ENCODE measurements at places on chromosomes 2 and 18.
A peak's percentile ranks its signal among the peaks of the same experiment; 100 is the strongest.

DNA sequence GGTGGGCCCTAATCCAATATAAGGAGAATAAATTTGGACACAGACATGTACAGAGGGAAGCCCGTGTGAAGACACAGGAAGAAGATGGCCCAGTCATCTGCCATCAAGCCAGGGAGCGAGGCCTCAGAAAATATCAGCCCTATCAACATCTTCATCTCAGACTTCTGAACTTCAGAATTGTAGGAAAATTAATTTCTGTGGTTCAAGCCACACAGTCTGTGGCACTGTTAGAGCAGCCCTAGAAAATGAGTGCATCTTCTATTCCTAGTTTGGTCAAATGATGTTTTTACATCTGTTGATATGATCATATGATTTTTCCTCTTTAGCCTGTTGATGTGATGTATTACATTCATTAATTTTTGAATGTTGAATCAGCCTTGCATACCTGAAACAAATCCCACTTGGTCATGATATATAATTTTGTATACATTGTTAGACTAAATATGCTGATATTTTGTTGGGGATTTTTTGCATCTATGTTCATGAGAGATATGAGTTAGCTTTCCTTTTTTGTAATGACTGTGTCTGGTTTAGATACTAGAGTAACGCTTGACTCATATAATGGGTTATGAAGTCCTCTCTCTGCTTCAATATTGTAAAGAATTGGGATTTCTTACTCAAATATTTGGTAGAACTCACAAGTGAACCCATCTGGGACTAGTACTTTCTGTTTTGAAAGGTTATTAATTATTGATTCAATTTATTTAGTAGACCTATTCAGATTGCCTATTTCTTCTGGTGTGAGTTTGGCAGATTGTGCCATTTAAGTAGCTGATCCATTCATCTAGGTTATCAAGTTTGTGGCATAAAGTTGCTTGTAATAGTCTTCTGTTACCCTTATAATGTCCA, 451.4 kb downstream of the EIPR1 start:
- no peak for DNase-seq

DNA sequence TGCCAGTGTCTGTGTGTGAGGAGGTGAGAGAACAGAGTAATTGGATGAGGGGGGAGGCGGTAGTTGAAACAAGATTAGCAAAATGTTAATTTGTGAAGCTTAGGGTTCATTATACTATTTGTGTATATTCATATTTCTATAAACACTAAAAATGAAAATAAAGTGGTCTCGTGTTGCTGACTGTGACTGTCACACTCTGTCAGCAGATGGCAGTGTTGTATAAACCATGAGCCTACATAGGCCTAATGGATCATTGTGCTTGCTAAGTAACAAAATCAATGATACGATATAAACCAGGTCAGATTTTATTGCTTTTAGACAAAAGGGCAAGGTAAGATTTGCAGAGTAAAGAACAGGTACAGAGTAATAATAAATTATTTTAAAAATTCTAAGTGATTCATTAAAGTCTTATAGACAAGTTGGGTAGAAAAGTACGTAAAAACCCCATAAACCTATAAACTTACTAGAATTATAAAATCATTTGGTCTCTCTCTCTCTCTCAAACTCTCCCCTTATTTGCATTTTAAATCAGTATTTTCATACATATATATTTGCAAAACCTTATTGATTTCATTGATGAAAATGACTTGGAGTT, 182.7 kb downstream of the RPIA start:
- DNase-seq, result no peak

DNA sequence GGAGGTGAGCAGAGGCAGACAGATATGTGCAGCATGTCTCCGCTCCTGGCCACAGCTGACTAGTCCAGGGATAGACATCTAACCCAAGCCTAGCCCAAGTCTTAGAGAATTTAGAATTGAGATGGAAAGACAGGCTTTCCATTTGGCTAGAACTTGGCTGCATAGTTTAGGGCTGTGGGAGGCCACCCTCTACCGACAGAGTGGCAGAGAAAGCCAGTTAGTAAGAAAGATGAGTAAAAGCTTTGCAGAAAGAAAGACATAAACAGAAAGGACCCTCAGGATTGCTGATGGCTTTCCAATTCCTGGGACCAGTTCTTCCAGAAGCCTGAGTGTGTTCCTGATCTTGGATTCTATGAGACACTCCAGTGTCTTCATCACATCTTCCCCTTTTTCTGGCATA, 62.1 kb downstream of the DYM start:
- DNase-seq, result no peak

- no peak for DNase-seq
These were observed 70.8 kb downstream of the SPRED2 start for GRCh38 chr2:65361623-65362022.

- DNase-seq, result no peak
These were observed 74.6 kb downstream of the COL5A2 start for GRCh38 chr2:189104934-189105333.

DNA sequence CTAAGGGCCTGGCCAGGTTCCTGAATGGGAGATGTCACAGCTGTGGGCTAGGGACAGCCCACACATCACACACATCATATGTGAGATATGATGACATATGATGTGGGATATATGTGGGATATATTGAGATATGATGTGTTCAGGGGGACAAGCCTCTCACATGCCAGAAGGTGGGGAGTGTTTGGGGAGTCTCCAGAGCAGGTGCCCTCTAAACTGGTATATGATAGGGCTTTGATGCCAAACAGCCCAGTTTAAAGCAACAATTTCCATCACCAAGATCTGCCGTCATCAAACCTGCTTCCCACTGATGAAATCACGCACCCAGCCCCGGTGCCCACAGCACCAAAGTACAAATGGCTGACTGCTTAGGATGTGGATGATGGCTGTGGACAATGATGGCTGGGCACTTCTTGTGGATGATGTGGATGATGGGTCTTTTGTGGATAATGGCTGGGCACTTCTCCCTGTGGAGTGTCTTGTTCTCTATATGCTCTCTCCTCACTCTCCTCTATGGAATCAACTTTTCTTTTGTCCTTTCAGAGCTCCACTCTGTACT, 50.9 kb downstream of the FBLN7 start:
- no peak for DNase-seq

GRCh38 chr2:65232636-65233035, 5.0 kb downstream of the ACTR2 start:
- peak; percentile 39 for DNase-seq

DNA sequence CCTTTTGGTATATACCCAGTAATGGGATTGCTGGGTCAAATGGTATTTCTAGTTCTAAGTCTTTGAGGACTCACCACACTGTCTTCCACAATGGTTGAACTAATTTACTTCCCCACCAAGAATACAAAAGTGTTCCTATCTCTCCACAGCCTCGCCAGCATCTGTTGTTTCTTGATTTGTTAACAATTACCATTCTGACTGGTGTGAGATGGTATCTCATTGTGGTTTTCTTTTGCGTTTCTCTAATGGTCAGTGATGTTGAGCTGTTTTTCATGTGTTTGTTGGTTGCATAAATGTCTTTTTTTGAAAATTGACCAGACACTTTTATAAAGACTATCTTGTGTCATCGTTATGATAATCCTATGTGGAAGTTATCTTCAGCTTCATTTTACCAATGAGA, 16.0 kb upstream of the ATP8B1 start:
- no peak for DNase-seq

DNA sequence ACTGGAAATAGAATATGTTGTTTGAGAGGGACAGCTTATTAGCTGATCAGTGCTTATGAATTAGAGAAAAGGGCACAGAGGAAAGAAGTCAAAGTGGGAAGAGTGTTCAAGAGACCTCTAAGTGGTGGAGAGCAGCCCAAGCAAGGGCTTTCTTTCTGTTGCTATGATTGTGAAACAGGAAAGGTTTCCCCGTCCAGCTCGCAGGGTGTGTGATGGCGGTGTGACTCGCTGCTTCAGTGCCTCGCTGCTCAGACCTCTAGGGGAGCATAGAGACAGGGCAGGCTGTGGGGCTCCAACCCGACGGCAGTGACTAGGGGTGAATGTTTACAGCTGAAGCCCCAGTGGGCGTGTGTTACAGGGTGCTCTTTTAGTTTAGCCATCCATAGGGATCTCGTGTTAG, 166.5 kb upstream of the COPS8 start:
- DNase-seq, result no peak

GRCh38 chr18:43705850-43706249, 428.6 kb upstream of the SYT4 start:
- DNase-seq, result no peak

DNA sequence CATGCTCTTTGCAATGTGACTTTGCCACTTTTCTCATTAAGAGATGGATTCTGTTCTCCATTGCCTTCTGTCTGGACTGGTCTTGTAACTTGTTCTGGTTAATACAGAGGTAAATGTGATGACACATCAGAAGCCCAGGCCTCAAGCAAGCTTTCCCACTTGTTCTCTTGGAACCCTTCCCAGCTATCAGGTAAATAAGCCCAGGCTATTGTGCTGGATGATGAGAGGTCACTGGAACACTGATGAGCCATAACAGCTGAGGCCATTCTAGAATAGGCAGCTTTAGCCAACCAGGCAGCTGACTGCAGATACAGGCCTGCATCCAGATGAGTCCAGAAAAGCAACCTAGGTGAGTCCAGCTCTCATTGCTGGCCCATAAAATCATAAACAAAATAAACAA, 1007.0 kb upstream of the ACVR2A start:
- DNase-seq, result no peak

- no peak for DNase-seq
These were observed 26.8 kb downstream of the MSH2 start for GRCh38 chr2:47429795-47430194.

- DNase-seq, result no peak
These were observed 16.3 kb downstream of the MFSD2B start for GRCh38 chr2:24026233-24026632.

- no peak for DNase-seq
These were observed 180.2 kb downstream of the THADA start for GRCh38 chr2:43415592-43415991.

GRCh38 chr18:63795606-63796005, 20.4 kb downstream of the SERPINB7 start:
- no peak for DNase-seq

DNA sequence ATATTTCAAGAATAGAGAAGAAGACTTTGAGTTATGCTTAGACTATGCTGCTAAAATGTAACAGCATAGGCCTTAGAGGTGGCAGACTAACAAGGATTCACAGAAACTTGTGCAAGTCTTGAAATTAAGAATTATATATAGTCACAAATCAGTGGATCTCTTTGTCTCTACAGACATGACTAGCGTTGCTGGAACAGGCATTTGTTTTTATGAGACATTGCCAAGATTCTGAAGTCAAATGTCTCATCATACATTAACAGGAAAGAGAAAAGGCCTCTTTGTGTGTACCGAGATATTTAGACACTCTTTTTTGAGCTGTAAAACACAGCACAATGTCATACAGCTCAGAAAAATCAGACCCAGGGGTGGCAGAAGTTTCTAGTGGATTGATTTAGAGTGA, 207.1 kb downstream of the TMX3 start:
- no peak for DNase-seq

- DNase-seq, result no peak
These were observed 250.0 kb upstream of the SLC39A10 start for GRCh38 chr2:195406886-195407603.

DNA sequence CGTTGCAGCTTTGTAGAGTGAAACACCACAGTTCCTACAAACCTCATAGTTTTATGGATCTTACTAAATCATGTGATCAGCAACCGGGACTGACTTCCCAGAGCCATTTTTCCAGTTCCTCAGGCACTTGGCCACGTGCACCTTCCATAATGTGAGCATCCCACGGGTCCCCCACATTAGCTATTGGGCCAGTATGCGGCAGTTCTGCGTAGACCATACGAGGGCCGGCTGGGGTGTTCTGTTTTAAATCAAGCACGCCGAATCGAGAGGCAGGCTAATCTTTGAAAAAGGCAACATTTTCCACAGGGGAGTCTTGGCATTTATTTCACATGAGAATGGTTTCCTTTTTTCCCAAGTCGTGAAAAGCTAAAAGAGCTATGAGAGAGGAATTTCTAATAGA, 135.6 kb upstream of the CCDC195 start:
- DNase-seq, result no peak

DNA sequence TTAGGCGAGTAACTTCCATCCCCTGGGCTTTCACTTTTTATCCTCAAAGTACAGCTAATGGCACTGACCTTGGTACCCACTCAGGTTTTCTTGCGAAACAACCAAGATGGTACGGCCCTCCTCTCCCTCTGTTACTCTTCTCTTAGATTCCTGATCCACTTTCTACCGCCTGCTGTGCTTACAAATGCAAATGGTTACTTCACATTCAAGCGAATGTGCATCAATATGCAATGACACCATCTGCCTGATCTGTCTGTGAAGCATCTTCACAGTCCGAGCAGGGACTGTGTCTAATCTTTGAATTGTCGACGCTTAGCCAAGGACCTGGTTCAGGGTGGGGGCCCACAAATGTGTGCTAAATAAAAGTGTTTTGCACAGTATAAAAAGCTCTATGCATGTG, 112.2 kb downstream of the TRIB2 start:
- DNase-seq, result no peak

DNA sequence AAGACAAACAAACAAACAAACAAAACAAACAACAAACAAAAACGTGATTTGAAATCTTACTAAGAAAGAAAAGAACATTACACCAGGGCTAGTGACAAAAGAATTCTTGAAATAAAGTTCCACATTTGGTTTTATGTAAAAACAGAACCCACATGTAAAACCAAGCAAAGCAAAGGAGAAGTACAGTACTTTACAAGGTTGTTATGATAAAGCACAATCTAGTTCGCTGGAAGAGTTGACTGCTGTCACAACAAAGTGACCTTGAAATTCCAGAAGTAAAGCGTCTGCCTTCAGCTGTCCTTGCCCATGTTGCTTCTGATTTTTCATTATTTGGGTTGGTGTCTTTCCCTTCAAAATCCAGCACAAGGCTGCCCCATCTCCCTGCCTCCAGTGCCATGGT, 94.8 kb upstream of the CYRIA start:
- no peak for DNase-seq

DNA sequence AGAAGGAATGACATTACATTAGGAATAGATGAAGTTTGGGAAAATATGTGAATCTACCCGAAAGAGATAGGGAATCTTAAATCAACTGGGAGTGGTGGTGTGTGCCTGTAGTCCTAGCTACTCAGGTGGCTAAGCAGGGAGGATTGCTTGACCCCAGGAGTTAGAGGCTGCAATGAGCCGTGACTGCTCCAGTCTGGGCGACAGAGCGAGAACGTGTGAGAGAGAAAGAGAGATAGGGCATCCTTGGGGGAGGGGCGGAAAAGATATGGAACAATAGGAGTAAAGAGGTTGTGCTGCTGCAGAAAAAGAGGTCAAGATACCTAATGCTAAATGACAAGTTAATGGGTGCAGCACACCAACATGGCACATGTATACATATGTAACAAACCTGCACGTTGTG, 47.1 kb upstream of the ADAM23 start:
- no peak for DNase-seq

DNA sequence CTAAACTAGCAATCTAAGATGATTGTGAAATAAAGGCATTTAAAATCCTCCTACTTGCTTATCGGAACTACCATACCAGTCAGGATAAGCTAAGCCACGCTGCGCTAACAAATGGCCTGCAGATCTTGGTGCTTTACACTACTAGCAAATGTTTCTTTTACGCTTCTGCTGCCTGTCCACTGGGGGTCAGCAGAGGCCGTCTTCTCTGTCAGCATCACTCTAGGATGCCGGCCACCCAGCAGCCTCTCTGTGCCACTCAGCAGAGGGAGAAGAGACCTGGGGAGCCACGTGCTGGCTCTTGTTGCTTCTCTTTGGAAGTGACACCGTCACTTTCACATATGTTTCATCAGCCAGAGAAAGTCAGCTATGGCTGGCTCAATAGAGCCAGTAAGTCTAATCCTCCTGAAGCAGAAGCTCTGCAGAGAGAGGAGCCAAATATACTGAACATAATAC, 36.6 kb downstream of the COPS8 start:
- peak; percentile 55 for DNase-seq

Data from GM20000 (cell line).